Activated T-cell treated with anti-CD3 and anti-CD28 coated beads for 4 hours (primary cell): ENCODE measurements at places on chromosomes 12 and 14.

GRCh38 chr12:96083020-96083719 lies 47.8 kb upstream of the LTA4H start:
- DNase-seq = no peak

- DNase-seq = no peak
Measured at GRCh38 chr12:102990419-102990818, 32.9 kb downstream of the ASCL1 start.

DNA sequence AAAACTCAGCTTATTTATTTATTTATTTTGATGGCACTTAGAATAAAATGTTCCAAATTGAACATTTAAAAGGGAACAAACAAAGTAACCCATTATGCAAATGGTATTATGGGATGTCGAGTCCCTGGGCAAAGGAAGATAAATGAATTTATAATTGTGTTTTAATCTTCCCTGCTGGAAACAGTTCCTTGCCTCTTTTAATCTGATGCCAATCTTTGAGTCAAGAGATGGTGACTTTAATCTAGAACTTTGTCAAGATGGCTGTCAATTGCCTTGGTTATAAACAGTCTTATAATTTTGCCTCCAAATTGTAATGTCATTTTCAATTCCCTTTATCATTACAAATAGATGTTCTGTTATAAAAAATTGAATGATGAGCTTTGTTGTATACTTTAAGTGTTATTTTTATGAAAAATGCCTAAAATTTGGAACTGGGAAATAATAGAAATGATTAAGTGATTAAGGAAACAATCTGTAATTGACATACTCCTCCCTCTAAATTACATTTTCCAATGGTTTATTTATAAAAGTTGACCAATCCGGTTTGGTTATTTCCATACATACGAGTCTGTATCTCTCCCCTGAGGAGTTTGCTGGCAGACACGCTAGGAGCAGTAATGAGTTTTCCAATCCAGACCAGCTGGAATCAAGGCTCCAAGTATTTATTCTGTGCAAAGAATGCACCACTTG lies 134.9 kb upstream of the FRMD6 start:
- no peak for DNase-seq

GRCh38 chr12:39846971-39847650 lies 227.5 kb upstream of the ABCD2 start:
- DNase-seq = no peak

DNA sequence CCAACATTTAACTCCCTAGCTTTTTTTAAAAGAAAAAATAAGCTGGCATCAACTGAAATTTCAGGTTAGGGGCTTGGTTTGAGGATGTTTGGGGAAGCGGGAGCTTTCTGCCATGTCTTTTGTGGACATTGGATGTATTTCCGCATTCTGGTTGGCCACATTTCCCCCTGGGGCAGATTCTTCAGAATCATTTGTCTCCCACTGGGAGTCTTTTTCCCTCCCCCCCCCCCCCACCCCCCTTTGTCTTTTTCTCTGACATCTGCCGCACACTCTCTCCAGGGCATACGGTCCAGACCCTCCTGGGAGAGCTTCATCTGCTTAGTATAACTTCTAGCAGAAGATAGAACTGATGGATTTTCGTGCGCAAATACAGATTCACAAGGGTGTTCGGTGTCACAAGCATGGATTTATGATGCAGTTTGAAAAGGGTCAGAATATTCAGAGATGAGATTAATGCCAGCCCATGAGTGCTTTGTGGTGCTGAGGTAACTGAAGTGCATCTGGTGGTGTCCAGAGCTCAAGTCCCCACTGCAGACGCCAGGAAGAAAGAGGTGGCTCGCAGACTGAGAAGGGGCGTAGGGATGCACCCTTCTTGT lies 40.2 kb downstream of the ETV6 start:
- DNase-seq = no peak

- no peak for DNase-seq
Measured at GRCh38 chr12:51171884-51172514, 936 bp downstream of the TFCP2 start.

GRCh38 chr14:74014299-74014698 lies 4.8 kb downstream of the ENTPD5 start:
- DNase-seq = no peak

DNA sequence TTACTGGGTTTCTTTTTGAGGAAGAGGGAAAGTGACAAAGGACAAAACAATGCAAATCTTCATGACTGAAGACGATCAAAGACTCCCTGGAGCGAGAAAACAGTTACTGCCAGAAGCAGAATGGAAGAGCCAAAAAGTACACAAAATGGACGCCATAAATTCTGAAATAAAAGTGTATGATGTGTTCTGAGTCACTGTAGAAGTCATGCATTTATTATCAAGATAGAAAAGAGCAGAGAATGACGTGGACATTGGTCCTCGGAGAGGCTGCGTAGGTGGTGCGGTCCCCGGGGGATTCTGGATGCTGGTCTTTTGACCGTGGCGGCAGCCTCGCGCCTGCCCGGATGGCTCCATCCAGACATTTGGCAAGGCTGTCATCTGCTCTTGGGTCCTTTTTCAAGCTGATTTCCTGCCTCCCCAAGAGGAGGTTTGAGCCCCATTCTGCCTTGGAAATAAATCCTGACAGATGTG lies 52.8 kb downstream of the C14orf132 start:
- DNase-seq = no peak

GRCh38 chr12:46370792-46371717 lies 1.5 kb downstream of the SLC38A2 start:
- DNase-seq = peak; percentile 91

- no peak for DNase-seq
Measured at GRCh38 chr12:124302241-124302806, 7.4 kb downstream of the RFLNA start.

DNA sequence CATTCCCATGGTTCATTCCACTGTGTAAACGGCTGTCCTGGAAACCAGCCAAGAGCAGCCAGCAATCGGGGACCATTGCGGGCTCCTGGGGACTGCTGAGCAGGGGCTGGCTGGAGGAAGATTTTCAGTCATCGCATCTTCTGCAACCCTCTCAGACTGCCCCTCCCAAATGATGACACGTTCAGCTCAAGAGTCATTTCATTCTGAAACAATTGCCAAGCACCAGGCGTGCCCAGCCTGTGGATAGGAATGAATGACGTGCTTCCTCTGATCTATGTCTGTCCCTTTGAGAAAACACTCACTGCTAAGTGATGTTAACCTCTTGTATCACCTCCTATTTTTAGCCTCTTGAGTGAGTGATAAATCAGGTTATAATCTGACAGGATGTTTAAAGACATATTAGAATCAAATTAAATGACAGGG lies 62.0 kb downstream of the NDUFA12 start:
- peak; percentile 10 for DNase-seq

DNA sequence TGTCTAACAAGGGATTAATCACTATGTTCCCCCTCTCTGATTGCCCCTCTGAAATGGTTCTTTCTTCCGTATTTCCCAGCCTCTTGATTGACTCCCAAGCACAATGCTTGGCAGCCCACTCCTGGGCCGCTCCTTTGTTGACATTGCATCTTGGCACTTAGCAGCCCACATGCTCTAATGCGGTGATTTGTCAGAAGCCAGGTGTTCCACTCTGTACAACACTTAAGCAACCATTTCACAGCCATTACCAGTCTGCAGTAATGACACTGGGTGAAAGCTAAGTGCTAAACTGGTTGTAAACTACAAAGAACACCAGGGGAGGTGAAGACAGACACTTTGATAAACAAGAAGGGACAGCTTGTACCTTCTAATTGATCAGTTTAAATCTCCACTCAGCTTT lies 353.5 kb downstream of the TMEM132D start:
- no peak for DNase-seq

GRCh38 chr14:51776102-51776894 lies 84.1 kb upstream of the GNG2 start:
- DNase-seq = no peak

DNA sequence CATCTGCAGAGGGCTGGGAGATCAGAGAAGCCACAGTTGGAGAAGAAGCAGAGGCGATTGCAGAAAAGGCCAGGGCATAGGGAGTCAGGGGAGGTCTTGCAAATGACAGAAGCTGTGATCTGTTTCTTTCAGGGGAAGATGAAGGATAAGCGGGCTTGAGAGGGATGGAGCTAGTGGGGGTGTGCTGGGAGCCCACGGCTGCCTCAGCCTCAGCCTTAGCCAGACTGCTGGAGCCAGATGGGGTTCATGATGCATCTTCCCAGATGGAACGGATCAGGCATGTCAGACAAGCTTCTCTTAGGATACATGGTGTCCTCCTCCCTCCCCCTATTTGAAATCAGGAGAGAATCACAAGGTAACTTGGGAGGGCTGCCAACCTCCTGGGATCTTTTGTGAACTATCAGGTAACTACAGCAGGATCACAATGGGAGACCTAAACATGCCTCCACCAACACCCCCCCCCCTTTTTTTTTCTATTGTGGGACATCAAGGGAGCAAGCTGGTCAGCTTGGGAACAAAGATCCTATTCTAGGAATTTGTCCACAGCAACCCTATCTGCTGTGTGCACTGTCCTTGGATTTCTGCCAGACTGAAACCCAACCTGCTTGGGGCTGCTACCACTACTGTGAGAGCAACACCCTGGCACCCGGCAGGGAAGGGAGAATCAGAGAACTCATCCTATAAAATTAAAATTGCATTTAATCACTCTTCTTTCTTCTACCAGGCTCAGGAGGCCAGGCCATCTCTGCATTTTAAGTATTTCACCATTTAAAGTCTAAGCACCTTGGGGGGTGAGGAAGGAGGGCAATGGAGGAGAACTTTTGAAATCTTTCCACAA lies 10.7 kb upstream of the ATP2A2 start:
- no peak for DNase-seq

DNA sequence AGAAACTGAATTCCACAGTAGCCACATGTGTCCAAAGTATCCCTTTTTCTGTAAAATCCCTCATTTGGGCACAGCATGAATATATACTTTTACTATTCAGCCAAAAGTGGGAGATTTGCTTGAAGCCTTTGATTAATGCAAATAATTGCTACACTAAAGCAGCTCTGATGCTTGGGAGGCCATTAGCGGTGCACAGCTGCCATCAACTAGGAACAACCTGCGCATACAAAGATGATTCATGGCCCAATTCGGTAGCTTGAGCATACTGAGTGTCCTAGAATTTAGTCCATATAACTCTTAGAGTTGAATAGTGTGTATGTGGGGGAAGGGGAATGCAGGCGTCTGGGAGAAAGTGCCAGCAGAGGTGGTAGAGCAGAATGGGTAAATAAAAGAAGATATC lies 277.0 kb upstream of the RMST start:
- DNase-seq = no peak

- no peak for DNase-seq
Measured at GRCh38 chr14:101063121-101063520, 159.6 kb upstream of the RTL1 start.

GRCh38 chr12:108616941-108617858 lies 16.5 kb downstream of the SELPLG start:
- peak; percentile 62 for DNase-seq

GRCh38 chr14:56040121-56040520 lies 78.1 kb upstream of the PELI2 start:
- no peak for DNase-seq

DNA sequence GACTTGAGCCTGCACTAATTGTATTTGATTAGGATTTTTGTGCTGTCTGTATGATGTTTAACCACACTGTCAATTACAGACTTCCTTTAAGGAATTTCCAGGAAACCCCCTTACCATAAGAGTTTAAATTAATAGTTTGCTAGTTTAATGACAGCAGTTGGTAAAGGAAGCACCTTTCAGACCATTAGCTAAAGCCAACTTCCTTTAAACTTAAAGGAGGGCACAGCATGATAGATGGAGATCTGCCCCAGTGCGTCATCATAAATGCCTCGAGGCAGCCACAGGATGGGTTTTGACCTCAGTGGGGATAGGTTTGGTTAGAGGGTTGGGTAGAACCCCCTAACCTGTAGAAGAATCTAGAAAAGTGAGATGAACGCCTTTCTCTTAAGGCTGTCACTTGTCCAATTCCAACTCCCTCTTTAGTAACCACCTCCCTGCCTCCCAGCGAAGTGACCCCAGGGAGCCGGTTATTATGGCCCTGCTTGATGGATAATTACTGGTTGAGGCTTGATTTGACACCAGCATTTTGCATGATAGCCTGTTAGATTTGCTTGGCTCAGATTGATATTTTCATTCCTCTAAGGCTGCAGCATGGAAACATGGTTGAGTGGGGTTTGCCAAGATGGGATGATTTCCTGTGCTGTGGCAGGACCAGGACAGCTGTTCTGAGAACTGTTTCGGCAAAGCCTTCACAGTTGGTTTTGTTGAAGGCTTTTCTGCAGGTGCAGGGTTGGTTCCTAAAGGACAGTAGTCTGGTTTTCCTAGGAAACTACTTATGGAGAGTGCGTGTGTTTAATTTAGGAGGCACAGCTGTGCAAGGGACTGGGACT lies 62.7 kb downstream of the CHST11 start:
- peak; percentile 6 for DNase-seq

GRCh38 chr14:101723061-101723595 lies 38.4 kb upstream of the PPP2R5C start:
- DNase-seq = no peak

DNA sequence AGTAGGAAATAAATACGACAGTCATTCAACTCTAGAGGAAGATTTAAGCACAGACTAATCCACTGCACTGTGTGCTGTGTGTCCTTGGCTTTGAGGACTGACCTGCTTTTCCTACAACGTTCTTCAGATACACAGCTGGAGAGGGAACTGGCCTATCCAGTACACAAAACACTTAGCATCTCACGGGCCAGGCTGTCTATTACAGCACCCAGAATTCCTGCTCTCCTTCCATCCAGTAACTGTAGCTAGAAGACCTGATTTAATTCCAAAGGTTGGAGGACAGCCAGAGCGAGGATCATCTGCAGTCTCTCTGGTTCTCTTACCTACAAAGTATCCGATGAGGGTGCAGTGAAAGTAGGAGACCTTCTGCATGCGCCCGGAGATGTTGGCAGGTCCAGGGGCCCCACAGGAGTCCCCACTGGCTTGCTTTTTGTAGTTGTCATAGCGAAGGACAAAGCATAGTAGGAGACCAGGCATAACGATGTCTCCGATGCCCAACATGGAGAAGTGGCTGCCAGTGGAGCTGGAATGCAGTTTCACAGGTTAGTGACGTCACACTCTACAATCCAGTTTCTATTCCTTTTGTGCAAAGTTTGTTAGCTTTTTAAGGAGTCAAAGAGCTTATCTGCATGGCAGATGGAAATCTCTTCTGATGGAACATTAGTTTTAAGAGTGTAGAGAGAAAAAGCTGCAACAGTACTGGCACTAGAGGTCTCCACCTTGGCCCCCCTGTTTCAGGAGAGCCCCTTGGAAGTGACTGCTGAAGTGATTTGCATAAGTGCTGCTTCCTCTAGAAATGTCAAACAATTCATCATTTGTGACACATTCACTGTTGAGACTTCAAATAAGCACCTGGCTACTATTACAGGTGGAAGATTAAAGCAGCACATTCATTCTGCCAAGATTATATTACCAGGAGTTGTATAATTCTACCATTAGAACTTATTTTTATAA lies 41.7 kb downstream of the ACADS start:
- DNase-seq = no peak

GRCh38 chr12:112503512-112503911 lies 84.8 kb downstream of the PTPN11 start:
- no peak for DNase-seq
